ENCODE measurements at places on chromosomes 6 and 20.
A peak's percentile ranks its signal among the peaks of the same experiment; 100 is the strongest.

DNA sequence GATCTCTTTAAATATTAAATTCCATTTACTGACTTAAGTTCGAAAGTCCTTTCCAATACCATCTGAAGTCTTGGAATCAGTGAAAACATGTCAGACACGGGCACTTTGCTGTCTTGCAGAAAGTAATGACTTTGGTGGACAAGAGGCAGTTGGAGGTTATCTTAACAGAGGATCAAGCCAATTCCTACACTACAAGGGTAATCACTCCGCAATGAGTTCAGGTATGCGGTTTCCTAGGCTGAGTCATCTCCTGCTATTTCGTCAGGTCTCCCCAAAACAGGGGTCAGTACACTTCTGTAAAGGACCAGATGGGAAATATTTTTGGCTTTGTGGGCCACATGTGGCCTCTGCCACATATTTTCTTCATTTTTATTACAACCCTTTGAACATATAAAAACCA lies 656.6 kb downstream of the KIF16B start:
- DNase-seq = no peak

GRCh38 chr6:139144490-139145085 lies 9.7 kb downstream of the HECA start:
- DNase-seq = no peak

- no peak for DNase-seq
Observed at GRCh38 chr20:48728042-48728825, 99.6 kb downstream of the PREX1 start.

- no peak for DNase-seq
Observed at GRCh38 chr6:163323705-163324104, 90.8 kb upstream of the QKI start.

- no peak for DNase-seq
Observed at GRCh38 chr6:110541701-110542309, 65.4 kb upstream of the SLC22A16 start.

DNA sequence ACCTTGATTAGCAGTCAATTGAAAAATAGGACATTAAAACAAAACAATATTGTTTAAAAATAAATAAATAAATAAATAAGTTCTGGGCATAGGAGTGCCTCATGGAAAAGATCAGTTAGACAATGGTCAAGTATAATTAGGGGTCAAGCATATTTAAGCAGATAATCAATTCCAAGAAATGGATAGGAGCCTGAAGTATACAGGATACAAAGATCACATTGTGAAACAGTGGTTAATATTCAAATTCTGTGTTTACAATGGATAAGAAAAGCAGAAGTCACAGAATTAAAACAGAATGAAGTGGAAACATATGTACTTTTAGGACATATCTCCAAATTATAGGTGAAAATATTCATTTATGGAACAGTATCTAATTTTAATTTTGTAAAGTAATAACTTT lies 1028.6 kb upstream of the CITED2 start:
- no peak for DNase-seq

GRCh38 chr6:118963003-118963402 lies 28.0 kb upstream of the MCM9 start:
- no peak for DNase-seq

GRCh38 chr6:37592085-37592698 lies 92.5 kb upstream of the CCDC167 start:
- no peak for DNase-seq

DNA sequence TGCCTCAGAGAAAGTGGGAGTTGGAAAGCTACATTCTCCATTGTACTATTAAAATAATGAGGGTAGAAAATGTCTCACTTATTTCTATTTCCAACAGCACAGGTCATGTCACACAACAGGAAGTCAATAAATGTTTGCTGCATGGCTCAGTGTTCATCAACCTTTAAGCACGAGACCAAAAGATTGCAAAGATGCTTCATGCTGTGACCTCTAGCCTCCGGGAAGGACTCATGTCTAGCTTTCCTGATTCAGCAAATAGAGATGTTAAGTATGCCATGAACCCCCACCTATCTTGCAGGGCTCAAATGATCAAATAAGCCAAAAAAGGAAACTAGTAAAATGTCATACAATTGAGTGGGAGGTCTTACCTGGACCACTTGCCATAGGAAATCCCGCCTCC lies 57.4 kb downstream of the NCOA6 start:
- no peak for DNase-seq

- no peak for DNase-seq
Observed at GRCh38 chr20:1838556-1839279, 56.5 kb upstream of the SIRPA start.

- DNase-seq = no peak
Observed at GRCh38 chr6:18883851-18884250, 496.7 kb downstream of the RNF144B start.

DNA sequence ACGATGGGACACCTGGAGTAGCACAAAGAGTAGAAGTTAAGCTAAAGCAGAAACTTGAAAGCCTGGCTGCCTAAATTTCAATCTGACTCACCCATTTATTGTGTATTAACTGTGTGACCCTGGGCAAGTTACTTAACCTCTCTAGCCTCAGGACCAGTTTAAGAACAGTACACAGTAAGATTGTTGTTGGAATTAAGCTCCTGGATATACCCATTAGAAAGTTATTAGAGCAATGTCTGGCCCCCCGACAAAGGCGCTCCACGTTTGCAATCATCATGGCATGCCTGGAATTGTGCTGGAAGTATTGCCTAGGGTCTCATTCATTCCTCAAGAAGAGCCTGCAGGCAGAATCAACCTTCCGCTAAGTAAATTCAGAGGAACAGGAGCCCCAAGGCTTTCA lies 1.4 kb downstream of the SDC4 start:
- no peak for DNase-seq

DNA sequence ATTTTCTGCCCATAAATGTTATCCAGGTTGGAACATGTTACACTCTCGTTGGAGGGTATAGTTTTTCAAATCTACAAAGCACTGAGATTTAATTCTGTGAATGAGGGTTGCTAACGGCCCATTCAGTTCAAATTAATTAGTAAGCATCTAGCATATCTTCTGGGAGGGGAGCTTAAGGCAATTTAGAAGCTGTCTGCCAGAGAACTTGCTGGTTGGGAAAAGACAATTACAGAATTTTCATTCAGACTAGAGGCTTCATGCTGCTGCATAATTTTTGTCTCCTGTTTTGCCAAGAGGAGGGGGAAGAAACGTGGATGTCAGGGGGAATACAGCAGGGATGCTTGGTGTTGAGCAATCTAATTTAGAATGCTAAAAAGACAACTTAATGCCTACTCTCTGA lies 268.3 kb upstream of the FAM83B start:
- DNase-seq = no peak

DNA sequence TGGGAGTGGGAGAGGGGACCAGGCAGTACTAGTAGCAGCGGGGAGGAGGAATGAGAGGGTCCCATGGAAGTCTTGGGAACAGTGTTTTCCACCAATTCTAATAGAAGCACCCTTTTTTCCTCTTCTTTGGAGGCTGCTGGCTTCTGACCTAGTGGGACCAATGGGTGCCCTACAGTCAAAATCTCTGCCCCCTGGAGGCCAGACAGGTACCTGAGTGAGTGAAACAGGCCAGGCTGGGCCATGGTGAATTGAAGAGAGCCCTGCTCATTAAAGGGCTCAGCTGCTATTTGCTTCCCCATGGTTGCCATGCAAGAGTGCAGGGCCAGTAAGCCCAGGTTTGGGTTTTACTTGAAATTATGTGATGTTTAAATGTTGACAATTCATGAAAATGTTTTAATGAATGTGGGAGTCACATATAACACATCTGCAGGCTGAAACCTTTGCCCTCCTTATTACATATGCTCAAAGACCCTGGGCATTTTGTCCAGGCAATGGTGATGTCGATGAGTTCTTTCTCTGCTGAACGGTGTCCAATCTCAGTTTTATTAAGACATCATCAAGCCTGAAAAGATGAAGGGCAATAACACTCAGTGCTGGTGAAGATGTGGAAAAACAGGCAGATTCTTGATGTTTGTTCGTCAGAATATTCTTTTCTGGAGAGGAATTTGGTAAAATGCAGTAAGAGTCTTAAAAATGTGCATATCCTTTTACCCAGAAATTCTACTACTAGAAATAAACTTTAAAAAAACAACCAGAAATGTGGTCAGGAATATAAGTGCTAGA lies 42.3 kb upstream of the OCSTAMP start:
- no peak for DNase-seq

DNA sequence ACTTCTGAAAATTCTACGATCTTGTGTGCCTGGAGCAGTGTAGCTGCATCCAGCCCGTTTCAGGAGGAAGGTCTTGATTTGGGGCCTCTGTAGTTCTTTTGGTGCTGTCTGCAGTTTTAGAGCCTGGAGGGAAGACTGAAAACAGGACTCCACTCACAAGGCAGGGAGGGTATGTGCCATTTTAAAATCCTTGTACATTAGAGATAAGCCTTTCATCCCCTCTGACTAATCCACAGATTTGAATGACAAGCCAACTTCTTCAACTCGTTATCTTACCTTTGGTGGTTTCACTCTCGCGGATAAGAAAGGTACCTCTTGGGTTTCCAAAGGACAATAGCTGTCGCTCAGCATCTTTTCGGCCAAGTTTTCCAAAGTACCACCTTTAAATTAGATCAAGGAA lies 98.0 kb upstream of the TRAF3IP2 start:
- DNase-seq = no peak

DNA sequence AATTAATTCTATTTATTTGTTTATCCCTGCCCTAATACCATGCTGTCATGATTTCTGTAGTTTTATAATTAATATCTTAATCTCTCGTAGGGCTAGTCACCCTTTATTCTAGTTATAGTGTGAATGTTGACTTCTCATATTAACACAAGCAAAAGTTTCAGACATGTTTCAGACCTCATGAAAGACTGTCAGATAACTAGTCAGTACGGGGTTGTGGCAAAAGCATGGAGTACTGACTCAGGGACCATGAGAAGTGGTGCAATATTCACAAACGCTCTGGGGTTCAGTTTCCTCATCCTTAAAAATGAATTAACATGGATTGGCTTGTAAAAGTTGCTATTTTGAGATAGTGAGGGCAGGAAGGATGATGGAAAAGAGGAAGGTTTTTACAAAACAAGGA lies 148.9 kb downstream of the TMEM200A start:
- DNase-seq = no peak

- no peak for DNase-seq
Observed at GRCh38 chr20:37598575-37599342, 71.1 kb upstream of the BLCAP start.

- DNase-seq = no peak
Observed at GRCh38 chr6:156080371-156080770, 624.7 kb upstream of the NOX3 start.

DNA sequence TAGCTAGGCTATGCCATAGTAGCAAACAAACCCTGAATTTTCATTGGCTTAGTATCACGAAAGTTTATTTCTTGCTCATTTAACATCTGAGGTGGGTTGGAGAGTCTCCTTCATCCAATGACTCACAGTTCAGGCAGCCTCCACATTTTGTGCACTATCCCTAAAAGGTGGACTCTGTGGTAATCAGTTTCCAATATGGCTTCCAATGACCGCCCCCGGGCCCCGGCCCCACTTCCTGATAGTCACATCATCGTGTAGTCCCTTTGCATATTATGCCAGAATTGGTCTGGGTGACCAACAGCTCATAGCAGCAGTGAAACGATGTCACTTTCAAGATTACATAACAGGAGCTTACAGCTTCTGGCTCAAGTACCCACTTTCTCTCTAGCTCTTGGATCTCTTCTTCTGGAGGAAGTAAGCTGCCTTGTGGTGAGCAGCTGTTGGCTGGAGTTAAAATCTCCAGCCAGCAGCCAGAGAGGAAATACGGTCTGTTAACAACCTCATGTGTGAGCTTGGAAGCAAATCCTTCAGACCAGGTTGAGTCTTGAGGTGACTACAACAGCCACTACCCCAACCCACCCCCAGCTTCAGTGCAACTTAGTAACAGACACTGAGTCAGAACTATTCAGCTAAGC lies 7.8 kb downstream of the HCRTR2 start:
- DNase-seq = no peak

- DNase-seq = peak; percentile 20
Observed at GRCh38 chr6:35139924-35140638, 1.1 kb downstream of the TCP11 start.

GRCh38 chr6:136771306-136771705 lies 21.0 kb downstream of the MAP3K5 start:
- no peak for DNase-seq

- DNase-seq = no peak
Observed at GRCh38 chr6:92568541-92568940, 850.8 kb downstream of the EPHA7 start.

- DNase-seq = no peak
Observed at GRCh38 chr6:80477591-80477990, 371.1 kb downstream of the BCKDHB start.

- DNase-seq = no peak
Observed at GRCh38 chr6:87093651-87094050, 1.3 kb downstream of the CGA start.

- DNase-seq = no peak
Observed at GRCh38 chr20:60966031-60966430, 286.0 kb upstream of the CDH4 start.

DNA sequence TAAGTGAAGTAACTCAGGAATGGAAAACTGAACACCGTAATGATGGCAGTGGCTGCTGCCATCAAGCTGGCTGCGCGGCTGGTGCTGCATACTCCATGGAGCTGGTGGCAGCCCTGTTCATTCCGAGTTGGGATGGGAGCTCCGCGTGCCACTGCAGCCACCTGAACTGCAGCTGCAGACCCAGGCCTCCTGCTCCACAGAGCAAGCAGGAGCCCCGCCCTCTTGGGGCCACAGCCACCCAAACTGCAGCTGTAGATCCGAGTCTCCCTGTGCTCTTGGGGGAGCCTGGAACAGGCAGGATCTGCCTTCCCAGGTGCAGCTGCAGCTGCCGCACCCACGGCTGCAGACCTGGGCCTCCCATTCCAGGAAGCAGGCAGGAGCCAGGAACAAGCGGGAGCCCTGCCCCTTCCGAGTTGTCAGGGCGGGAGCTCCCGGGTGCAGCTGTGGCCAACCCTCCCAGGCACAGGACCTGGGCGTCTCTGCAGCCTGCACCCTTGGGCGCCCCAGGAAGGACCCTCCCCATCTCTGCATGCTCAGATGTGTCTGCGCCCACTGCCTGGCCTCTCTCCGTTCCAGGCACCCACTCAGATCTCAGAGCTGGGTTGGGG lies 120.2 kb downstream of the GMPR start:
- no peak for DNase-seq

- no peak for DNase-seq
Observed at GRCh38 chr6:37820718-37821079, 1.2 kb downstream of the ZFAND3 start.

GRCh38 chr6:38326837-38327236 lies 312.9 kb downstream of the BTBD9 start:
- DNase-seq = no peak

- no peak for DNase-seq
Observed at GRCh38 chr6:28772480-28773381, 151.1 kb downstream of the TRIM27 start.
